ENCODE measurements at places on chromosomes 3 and 15. TPM values are rescaled to one million over a fixed set of nuclear protein-coding genes. Genes with fewer than 3 reads are reported as not detected.

CCK gene
- total RNA-seq, result 1.4 TPM

VIPR1 gene
- total RNA-seq, result 565 TPM

DNA sequence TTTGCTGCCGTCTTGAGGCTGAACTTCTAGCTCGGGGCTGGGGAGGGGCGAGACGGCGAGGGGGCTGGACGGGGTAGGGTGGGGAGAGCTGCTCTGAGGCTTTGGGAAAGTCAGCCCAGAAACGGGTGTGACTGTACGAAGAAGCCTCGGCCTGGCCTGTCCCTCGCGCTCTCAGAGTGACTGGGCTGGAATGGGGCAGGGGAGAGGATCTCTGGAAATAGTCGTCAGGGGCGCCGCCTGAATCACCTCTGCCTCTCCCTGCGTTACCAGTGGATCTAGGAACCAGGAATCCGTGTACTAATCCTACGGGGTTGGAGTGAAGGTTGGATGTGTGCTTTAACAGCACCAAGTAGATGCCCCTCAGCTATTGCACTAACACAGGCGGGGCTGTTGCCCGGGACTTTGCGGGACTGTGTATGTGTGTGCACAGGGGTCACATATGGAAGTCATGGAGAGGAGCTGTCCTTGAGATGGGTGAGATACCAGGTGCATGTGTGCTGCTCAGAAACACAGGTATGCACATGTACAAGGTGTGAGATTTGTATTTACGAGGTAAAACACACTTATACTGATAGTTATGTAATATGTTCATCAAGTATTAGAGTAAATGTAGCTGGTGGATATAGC is 591 bp downstream of the FOXL2NB start:
- no peak for DNase-seq

PPARG gene
- 146 TPM for total RNA-seq

LRRC2 gene
- total RNA-seq, result 1.00 TPM

DNA sequence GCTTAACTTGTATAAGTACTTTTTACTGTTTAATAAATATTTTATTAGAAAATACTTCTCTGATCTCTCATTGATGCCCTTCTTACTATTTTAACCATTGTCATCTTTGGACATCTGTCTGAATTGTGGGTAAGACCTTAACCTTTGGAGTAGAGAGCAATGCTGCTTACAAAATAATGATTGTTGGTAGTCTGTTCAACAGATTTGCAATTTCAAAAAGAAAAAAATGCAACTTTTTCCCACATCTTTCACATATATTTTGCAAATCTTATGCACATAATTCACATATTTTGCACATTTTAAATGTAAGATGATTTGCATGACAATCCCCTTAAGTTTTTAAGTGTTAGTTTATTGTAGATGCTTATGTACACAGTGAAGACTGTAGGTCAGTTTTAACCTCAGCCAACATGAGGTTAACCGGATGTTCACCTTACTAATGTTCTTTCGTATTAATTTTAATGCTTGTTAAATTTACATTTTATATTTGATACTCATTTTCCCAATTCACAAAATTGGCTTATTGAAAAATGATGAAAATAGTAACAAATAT is 16.7 kb downstream of the C3orf38 start:
- no peak for DNase-seq

GRCh38 chr3:142124243-142124642 is 25.1 kb downstream of the TFDP2 start:
- DNase-seq, result no peak

Measured in transverse colon (tissue), 4 donors.